ENCODE measurements at places on chromosomes 7 and 10.

- DNase-seq, result peak; percentile 57
Observed at GRCh38 chr10:16987206-16987621, 142.4 kb downstream of the CUBN start.

- DNase-seq, result no peak
Observed at GRCh38 chr10:22244001-22244400, 26.2 kb upstream of the EBLN1 start.

- no peak for DNase-seq
Observed at GRCh38 chr10:49688920-49689319, 9.5 kb downstream of the C10orf53 start.

DNA sequence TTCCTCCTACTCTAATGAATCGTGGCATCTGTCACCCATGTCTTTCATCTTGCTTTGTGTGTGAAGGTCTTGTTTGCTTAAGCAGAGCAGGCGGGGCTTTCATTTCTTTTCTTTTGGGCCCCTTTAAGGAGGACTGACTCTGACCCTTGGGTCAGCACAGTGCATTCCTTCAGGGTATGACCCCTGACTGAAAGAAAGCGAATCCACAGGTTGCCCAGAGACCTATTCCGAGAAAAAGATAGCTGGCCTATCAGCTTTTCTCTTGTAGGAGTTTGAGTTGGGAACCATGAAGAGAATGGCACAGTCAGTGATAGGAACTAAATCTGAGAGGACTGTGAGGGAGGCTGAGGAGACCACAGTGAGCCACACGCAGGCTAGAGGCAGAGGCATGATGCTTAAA, 193.2 kb upstream of the CDCA7L start:
- no peak for DNase-seq

DNA sequence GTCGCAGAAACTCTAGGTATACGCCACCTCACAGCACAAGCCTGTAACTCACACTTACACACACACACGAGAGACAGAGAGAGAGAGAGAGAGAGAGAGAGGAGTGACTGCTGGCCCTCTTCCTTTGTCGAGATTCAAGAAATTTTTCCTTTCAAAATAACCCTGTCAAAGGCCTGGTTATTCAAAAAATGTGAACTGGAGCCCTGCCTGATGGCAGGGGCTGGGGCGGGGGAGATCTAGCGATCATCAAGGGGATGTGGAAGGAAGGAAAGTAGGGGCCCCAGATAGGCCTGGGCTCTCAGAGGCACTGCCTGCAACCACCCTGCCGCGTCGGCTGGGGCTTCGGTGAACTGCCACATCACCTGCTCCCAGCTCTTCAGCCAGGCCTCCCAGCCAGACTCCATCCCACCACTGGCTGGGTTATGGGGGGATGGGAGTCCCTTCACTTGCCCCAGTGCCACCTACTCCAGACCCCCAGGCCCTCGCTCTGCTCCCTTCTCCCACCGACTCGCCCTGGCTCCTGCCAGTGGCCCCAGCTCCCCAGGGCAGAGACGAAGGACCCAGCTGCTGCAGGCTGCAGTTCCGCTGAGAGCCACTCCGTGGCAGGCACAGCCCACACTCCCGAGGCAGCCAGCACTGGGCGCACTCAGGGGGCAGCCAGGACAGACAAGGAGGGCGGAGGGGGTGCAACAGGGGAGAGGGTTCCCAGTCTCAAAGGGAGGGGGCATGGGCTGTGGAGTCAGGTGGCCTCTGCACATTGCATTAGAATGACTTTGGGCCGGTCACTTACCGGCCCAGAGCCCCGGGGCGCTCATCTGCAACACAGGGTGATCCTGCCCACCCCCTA, 15.3 kb downstream of the KCNH2 start:
- DNase-seq, result peak; percentile 78

DNA sequence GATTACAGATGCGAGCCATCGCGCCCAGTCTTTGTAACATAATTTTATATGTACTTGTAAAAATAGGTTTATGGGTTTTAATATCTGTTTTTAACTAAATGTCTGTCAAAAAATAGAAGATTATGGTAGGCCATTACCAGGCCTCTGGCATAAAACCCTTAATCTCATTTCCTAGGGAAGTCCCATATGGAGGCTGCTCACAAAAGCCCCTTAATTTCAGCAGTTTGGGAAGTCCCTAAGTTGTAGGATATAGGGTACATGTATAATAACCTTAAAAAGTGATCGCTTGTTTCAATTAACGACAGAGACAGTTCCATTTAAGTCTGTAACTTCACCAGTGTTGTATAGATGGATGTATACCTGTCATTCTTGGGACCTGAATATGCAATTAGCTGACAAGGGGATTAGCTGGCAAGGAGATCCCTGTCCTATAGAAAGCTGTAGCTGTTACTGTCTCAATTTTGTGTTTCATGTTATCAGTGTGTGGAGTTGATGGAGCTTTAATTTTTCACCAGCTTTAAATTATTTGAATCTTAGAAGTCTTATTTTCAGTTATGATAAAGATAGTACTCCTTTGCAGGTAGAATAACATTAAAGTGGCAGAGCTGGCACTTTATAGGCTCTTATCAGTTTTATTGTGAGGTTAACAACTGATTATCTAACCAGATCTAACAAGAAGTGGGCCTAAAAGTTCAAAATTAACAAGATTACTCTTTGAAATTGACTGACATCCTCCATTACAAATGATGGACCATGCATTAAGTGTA, 10.5 kb downstream of the TRIM24 start:
- no peak for DNase-seq

DNA sequence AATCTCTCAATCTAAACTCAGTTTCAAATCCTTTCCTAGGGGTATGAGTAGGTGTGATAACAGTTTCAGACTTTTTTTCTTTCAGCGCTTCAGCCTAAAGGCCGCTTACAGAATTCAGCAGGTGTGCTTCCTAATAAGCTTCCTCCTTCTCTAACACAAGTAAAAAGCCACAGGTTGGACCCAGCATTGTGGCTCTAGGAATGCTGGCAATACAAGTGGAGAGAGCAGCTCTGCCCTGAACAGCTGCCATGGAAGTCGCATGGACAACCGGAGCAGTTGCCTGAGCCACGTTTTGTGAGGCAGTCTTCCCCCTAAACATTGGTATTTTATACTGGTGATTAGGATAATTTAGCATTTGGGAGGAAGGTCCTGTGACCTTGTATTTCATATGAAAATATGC, 83.5 kb downstream of the ST7 start:
- DNase-seq, result no peak

DNA sequence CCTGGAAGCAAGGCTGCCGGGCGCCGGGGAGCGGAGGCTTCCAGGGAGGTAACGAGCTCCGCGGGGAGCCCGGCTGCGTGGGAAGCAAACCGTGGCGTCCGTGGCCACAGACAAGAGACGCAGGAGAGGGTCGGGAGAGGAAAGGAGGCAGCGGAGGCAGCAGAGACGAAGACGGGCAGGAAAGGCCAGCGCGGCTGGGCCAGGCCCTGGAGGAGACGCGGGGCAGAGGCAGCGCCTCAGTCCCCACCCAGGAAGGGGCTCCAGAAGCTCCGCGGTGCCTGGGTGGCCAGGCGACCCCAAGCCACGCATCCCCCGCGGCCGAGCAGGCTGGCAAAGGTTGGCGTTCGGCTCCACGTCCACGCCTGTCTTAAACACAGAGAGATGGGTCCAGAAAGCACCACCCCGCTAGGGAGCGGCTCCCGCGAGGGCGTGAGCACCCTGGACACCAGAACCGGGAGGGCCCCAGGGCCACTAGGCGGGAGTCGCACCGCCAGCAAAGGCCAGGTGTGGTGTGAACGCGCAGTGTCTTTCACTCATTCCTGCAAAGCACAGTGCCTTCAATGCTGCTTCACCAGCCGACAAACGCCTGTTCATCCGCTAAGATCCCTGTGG, 97.3 kb downstream of the PTPRN2 start:
- no peak for DNase-seq

GRCh38 chr10:17006631-17007417, 122.8 kb downstream of the CUBN start:
- DNase-seq, result no peak

- peak; percentile 20 for DNase-seq
Observed at GRCh38 chr10:35607475-35608327, 2.6 kb downstream of the GJD4 start.

All from AG08395 (cell line).